ENCODE measurements at places on chromosomes 1 and 21. TPM values are rescaled to one million over a fixed set of nuclear protein-coding genes. Genes with fewer than 3 reads are reported as not detected.

Gene MNDA
- not detected for total RNA-seq

Gene KCNC4
- 2.5 TPM for total RNA-seq

Gene FNDC5
- total RNA-seq = not detected

Gene SPRR2B
- total RNA-seq = not detected

Gene SPRR2F
- total RNA-seq = not detected

Gene ORC1
- 15.3 TPM for total RNA-seq

Gene LIPI
- not detected for total RNA-seq

Gene PDPN
- total RNA-seq = 18.9 TPM

Gene SH2D1B
- not detected for total RNA-seq

Gene GIPC2
- total RNA-seq = 0.09 TPM

Gene ARHGEF10L
- total RNA-seq = 16.5 TPM

Gene ZNF695
- 5.9 TPM for total RNA-seq

Gene GPR3
- total RNA-seq = 0.14 TPM

Gene UBE2J2
- 43.3 TPM for total RNA-seq

Gene ISG20L2
- 37.9 TPM for total RNA-seq

Gene UQCRHL
- 2.6 TPM for total RNA-seq

Gene CTPS1
- 29.9 TPM for total RNA-seq

Gene MCOLN2
- 0.78 TPM for total RNA-seq

Data from airway epithelial cell (primary cell).